DND-41 (cell line): ENCODE measurements at places on chromosomes 12 and 14.
A peak's percentile ranks its signal among the peaks of the same experiment; 100 is the strongest.

- no peak for DNase-seq
These were observed 18.3 kb upstream of the GXYLT1 start for GRCh38 chr12:42162965-42163364.

DNA sequence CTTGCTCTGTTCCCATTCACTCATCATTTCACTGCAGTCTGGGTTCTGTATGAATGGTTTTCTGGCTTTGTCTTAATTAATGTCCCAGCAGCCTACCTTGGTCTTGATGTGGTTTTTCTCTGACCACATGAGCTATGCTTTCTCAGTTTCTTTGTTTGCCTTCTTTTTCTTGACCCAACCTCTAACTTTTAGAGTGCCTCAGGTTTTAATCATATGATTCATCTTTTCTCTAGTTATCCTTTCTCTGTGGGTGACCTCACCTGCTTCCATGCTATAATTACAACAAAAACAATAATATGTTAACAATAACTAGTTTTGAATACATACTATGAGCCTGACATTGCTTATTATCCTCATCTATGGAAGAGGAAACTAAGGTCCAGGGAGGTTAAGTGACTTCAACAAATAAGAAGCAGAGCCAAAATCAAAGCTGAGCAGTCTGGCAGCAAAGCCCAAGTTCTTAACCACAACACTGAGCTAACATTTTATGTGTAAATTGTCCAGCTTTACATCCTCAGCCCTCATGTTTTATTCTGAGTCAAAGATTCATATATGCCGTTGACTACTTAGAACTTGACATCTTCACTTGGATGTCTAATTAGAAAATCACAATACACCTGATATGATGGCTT is 4.7 kb upstream of the EPYC start:
- DNase-seq: no peak

DNA sequence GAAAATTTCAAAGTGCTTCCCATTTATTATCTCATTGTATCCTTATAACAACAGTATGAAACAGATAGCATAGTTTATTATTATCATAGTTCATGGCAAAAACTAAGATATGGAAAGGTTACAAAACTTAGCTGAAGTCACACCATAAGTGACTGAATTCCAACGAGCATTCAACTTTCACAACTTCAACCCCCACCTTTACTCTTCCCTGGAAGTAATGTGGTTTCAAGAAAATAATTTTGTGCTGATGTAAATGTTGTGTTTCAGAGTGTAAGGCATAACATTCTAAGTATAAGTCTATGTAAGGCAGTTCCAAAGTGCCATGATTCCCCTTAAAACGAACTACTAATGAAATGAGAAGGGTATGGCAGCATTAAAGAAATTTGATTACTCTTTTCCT is 454.5 kb downstream of the BCAT1 start:
- no peak for DNase-seq

DNA sequence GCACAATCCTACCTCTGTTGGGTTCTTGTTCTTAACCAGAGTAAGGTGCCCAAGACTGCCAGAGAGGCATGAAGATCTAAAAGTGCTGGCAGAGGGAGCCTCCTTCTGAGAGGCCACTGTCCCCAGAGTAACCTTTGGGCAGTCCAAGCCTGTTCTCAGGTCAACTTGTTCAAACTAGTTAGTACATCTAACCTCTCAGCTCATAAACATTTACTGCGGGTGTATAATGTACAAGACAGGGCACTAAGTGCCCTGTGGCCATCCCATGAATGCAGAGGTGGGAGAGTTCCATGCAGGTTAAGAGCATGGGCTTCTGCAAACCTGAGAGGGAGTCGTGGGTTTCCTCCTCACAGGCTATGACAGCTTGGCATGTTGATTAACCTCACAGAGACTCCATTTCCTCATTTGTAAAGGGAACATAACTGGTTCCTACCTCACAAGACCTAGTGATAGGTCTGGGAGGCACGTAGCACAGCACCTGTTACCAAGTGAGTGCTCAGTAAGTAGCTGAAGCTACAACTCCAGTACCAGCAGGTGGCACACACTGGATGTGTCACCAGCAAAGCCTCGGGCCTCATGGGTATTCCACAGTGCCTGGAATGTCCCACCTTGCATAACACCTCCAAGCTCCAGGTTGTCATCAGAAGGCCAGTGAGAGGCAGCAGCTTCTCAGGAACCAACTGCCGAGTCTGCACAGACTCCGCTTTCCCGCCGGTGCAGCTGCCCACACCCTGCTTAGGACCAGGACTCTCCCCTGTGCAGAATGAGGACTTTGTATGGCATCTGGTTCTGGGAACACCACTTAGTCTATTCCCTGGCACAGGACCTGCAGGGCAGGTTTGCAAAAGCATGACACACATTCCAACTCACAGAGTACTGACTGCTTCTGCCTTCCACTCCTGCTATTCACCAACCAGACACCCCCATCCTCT is 4.4 kb downstream of the VDR start:
- DNase-seq: no peak

DNA sequence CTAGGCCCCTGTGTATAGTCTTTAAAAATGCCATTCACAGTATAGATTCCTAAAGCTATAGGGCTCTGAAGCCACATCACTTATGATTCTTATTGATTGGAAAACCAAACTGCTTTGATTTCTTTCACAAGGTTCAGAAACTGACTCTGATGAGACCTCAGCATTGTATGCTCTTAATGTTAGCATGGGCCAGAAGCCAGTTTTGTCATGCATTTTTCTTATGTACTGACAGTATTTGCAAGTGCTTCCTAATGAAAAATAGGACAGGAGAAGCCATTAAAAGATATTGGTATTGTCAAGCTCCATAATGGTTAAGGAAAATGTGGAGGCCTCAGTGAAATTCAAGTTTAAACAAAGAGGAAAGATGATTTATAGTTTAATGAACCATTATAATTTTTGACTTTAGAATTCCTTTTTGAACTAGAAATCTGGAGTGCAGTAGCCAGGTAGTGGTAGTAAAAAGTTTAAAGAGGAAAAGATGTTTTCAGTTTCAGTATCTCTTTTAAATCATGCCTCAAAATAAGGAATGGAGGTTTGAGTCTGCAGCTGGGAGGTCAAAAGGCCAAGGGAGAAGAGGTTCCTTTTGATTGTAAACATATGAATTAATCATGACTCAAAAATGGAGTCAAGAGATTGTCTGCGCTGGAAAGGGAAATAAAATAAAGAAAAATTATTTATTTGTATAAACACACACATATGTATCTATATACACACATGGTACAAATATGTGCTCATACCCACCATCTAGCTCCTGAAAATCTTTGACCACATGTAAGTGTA is 388.1 kb upstream of the PRICKLE1 start:
- DNase-seq: no peak

GRCh38 chr14:88488081-88488480 is 66.7 kb downstream of the PTPN21 start:
- DNase-seq: no peak

DNA sequence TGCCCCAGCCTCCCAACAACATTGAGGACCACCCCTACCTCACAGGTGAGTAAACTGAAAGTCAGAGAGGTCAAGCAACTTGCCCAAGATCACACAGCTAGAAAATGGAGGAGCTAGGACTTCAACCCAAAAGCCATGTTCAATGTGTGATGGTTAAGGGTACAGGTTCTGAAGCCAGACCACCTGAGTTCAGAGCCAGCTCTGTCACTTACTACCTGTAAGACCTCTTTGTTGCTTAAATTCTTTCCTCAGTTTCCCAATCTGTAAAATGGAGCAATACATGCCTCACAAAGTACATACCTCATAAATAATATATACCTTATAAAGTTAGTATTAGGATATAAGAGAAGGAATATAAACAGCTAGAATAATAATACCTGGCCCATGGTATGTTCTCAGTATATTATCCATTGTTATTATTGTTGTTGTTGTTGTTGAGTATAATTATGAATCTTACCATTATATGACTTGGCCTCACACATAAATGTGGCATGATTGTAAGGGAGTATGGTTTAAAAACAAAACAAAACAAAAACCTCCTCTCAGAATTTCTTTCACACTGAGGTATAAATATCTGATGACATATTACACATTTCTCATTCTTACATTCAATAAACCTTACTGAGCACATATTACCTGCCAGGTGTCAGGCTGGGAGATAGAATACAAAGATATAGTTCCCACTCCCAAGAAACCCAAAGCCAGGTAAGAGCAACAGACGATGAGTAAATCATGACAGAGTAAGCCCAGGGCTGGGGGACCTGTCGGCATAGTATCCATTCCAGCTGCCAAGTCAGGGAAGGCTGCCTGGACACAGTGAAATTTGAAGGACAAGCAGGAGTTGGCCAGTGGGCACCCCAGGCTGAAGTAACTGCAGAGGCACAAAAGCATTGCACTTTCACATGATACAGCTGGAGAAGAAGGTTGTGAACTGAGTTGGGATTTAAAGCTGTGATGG is 19.6 kb downstream of the CMKLR1 start:
- DNase-seq: no peak

DNA sequence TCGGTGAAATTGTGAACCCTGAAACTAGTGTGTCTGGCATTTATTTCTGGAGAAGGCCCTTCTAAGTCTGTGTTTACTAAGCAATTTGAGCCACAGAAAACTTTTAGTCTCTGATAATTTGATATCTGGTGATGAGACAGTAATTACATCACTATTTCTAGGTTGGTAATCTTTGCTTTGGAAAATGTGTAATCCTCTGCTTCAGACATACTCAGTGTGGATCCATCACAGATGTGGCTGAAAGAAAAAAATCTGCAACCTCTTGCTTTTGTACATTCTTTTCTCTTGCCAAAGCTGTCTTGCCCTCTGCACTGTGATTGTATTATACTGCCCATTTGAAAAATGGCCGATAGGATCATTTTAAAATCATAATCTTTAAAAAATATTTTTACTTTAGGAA is 78.1 kb downstream of the PELI2 start:
- no peak for DNase-seq

DNA sequence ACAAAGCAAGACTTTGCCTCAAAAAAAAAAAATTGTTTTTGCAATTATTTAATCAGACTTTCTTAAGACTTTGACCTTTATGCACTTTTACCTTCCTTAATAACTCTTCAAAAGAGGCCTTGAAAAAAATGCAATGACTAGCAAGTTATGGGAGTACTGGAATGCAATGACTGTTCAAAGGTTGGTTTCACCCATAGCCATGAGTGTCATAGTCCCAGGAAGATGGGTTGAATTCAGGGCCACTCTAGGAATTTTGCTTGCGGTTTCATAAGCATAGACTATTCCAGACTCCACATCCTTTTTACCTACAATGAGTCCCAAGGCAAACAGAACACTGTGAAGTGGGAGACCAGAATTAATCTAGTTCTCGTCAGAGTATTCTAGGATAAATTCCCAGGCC is 29.4 kb upstream of the DENND5B start:
- DNase-seq: no peak

GRCh38 chr12:124077701-124078100 is 104.7 kb downstream of the ZNF664 start:
- no peak for DNase-seq

DNA sequence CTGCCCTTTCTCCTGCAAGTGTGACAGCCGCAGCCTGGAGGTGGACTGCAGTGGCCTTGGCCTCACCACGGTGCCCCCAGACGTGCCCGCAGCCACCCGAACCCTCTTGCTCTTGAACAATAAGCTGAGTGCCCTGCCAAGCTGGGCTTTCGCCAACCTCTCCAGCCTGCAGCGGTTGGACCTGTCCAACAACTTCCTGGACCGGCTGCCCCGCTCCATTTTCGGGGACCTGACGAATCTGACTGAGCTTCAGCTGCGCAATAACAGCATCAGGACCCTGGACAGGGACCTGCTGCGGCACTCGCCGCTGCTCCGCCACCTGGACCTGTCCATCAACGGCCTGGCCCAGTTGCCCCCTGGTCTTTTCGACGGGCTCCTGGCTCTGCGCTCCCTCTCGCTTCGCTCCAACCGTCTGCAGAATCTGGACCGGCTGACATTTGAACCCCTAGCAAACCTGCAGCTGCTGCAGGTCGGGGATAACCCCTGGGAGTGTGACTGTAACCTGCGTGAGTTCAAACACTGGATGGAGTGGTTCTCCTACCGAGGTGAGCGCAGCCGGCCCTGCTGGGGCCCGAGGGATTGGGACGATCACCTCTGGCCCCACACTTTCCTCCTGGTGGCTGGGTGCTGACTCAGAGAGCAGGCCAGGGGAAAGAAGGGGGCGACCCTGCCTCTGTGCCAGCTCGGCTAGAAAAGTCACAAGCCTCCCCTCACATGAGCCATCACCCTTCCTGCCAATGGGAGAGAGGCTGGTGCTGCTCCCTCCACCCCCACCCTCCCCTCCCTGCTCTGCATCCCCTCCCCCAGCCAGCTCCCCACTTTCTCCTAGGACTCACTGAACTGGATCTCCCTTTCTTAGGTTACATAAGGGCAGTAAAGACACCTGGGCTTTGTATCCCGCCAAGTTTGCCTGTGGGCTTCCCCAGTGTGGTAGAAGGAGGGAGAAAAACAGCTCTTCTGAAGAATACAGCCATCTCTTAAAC is 10.9 kb downstream of the LRTM2 start:
- DNase-seq: peak; percentile 23

GRCh38 chr12:85866986-85867776 is 6.9 kb upstream of the NTS start:
- no peak for DNase-seq

GRCh38 chr14:24911324-24912109 is 138.4 kb downstream of the STXBP6 start:
- DNase-seq: no peak

GRCh38 chr12:27460471-27460978 is 14.0 kb downstream of the SMCO2 start:
- peak; percentile 29 for DNase-seq

- no peak for DNase-seq
These were observed 262.7 kb upstream of the ALG10B start for GRCh38 chr12:38053655-38054464.

GRCh38 chr12:2336409-2336829 is 283.6 kb downstream of the CACNA1C start:
- DNase-seq: no peak

- DNase-seq: no peak
These were observed 10.1 kb downstream of the TMEM119 start for GRCh38 chr12:108587826-108588225.

GRCh38 chr14:71355324-71356201 is 448.3 kb downstream of the PCNX1 start:
- no peak for DNase-seq

DNA sequence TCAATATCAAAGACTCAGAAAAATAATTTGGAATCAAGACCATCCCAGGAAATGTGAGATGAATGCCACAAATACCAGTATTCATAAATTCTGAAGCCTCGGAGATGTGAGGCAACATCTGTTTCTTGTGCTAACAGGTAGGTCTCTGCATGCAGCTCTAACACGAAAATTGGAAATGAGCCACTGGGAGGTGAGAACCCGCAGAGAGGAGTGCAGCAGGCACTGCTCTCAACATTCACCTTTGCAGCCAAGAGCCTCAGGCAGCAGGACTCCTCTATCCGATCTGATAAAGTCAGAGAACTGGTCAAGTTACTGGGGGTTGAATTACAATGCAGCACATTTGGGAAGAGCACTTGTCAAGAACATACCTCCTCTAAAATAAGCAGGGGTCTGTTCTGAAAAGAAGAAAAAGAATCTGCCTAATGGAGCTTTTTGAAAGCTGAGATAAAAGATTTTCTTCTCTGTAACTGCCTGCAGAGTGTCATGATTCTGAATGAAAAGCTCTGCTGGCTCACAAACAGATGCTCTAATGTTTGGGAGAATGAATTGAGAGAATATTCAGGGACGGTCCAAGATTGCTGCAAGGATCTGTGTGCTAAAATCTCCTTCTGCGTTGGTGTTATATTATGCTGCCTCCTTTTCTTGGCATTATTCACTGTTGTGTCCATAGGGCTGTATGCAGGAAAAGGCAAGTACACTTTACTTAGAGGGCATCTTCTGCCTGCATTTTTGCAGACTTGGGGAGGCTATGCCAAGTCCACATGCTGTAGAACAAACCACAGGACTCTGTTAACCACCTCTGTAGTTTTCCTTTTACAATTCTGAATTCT is 209.6 kb upstream of the KRR1 start:
- no peak for DNase-seq
